ENCODE measurements at places on chromosomes 1 and 21. TPM values are rescaled to one million over a fixed set of nuclear protein-coding genes. Genes with fewer than 3 reads are reported as not detected.

Gene CFHR5
- polyA plus RNA-seq = not detected

Gene ADGRB2
- polyA plus RNA-seq = 0.52 TPM

Gene IFNLR1
- 1.7 TPM for polyA plus RNA-seq

Gene FGR
- 94.2 TPM for polyA plus RNA-seq

DNA sequence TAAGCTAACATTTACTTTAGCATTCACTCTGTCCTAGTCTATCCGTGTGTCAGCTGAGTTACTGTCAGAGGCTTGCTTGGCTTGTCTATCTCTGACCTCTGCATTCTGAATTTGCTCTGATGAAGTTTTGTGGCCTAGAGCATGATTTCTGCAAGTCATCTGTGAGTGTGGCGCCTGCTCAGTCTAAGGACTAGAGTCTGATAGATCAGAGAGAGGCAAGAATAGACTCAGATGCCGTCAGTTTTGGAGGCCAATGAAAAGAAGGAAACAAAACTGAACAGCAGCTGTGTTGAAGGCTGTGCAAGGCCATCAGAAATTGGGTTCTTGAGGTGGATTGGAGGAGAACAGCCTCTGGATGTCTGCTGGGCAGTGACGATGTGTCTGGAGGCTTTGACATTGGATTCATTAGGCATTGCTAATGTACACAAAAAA is 573.1 kb downstream of the USP25 start:
- no peak overlapping the region for H3K27ac ChIP-seq
- no peaks in the 10 kb centered on the region for H3K36me3 ChIP-seq
- DNase-seq = no peak
- no peaks in the 10 kb centered on the region for H3K27me3 ChIP-seq
- no peaks in the 10 kb centered on the region for H3K4me1 ChIP-seq
- no peak overlapping the region for H3K4me3 ChIP-seq

GRCh38 chr1:40039245-40039756 is 1.2 kb upstream of the CAP1 start:
- peak overlapping the region; percentile 100 for H3K27ac ChIP-seq
- peaks cover 17% of the 10 kb centered on the region for H3K36me3 ChIP-seq
- H3K4me3 ChIP-seq = peak overlapping the region; percentile 96
- DNase-seq = no peak

GRCh38 chr1:168319691-168320090 is 39.0 kb downstream of the TBX19 start:
- H3K36me3 ChIP-seq = no peaks in the 10 kb centered on the region
- DNase-seq = no peak
- no peaks in the 10 kb centered on the region for H3K4me1 ChIP-seq
- no peaks in the 10 kb centered on the region for H3K27me3 ChIP-seq
- no peak overlapping the region for H3K27ac ChIP-seq
- H3K4me3 ChIP-seq = no peak overlapping the region

DNA sequence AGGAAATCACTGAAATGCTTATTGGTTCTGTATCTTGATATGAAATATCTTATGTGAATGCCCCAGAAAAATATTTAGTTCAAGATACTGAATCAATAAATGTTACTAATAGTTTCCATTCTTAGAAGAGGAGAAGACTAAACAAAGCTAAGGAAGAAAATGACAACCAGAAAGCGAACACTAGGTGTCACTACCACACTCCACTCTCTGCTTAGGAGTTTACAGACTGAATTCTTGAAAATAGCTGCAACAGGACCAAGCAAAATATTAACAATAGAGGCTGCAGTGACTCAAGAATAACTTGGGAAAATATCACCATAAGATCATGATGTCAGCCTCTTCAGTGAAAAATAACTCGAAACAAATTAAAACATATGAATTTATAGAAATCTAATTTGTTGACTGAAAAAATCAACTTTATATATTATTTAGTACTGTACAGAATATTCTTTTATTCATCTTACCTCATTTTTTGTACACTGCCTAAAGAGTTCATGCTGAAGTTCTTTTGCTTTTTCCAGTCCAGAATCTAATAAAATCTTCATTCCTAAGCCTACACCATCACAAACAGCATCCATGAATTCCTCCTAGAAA is 61.6 kb downstream of the KIF14 start:
- no peak overlapping the region for H3K4me3 ChIP-seq
- DNase-seq = no peak
- H3K27ac ChIP-seq = no peak overlapping the region
- H3K27me3 ChIP-seq = no peaks in the 10 kb centered on the region
- H3K36me3 ChIP-seq = no peaks in the 10 kb centered on the region

DNA sequence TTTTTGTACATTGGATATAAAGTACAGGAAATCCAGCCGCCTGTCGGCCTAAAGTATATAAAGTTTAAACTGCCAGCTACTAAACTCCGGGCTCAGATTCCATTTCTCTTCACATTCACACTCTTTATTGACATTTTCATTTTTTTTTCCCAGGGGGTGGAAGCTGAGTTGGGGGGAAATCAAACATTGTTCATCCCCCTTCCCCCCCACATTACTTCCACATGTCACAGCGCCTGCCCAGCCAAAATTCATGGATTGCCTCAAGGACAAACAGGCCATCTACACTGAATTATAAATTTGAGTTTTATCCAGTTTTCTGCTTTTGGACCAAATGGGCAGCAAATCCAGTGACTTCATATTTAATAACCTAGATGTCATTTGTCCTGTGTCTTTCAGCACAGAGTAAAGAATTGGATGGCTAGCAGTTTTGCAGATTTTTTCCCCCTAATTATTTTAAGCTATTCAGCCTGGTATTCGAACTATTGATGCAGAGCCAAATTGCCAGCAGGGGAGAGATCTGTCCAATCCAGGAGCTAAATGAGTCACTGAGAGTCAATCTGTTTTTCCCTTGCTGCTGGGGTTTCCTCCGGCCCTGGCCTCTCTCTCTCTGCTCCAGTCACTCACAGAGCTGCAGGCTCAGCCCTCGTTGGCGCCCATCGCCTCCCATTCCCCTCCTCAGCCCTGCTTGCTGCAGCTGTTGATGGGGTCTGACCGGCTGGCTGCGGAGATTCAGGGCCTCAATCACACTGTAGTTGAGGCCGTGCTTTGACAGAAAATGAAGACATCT is 98.0 kb downstream of the LMO4 start:
- no peak overlapping the region for H3K4me3 ChIP-seq
- no peaks in the 10 kb centered on the region for H3K36me3 ChIP-seq
- no peaks in the 10 kb centered on the region for H3K27me3 ChIP-seq
- H3K4me1 ChIP-seq = no peaks in the 10 kb centered on the region
- H3K27ac ChIP-seq = no peak overlapping the region

DNA sequence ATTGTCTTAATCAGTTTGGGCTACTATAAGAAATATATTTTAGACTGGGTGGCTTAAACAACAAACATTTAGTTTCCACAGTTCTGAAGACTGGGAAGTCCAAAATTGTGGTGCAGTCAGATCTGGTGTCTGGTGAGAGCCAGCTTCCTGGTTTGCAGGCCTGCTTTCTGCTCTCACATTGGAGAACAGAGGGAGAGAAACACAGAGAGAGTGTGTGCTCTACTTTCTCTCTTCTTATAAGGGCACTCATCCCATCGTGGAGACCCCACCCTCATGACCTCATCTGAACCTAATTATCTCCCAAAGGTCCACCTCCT is 4.1 kb downstream of the LEPR start:
- DNase-seq = no peak
- H3K4me1 ChIP-seq = peaks cover 41% of the 10 kb centered on the region
- peaks cover 19% of the 10 kb centered on the region for H3K36me3 ChIP-seq
- H3K4me3 ChIP-seq = no peak overlapping the region
- H3K27ac ChIP-seq = no peak overlapping the region

DNA sequence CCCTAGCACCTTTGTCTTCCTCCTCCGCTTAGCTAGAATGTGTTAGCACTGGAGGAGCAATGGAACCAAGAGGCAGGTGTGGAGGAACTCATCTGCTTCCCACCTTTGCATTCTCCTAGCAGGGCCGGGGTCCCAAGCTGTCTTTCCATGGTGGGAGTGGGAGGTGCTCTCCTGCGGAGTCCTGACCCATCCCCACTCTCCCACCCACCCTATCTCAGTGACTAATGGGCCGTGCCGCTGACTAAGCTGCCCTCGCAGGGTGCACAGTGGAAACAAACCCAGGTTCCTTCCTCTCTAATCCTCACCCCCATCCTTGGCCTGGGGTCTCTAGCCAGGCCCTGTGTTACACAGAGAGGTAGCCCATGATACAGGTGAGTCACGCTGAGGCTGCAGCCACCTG is 177.5 kb downstream of the HIVEP3 start:
- no peak overlapping the region for H3K27ac ChIP-seq
- H3K4me3 ChIP-seq = no peak overlapping the region
- no peaks in the 10 kb centered on the region for H3K27me3 ChIP-seq
- H3K36me3 ChIP-seq = no peaks in the 10 kb centered on the region

- no peaks in the 10 kb centered on the region for H3K36me3 ChIP-seq
- no peak for DNase-seq
- H3K27me3 ChIP-seq = no peaks in the 10 kb centered on the region
- no peak overlapping the region for H3K27ac ChIP-seq
These were observed 25.3 kb upstream of the RRP15 start for GRCh38 chr1:218259800-218260199.

DNA sequence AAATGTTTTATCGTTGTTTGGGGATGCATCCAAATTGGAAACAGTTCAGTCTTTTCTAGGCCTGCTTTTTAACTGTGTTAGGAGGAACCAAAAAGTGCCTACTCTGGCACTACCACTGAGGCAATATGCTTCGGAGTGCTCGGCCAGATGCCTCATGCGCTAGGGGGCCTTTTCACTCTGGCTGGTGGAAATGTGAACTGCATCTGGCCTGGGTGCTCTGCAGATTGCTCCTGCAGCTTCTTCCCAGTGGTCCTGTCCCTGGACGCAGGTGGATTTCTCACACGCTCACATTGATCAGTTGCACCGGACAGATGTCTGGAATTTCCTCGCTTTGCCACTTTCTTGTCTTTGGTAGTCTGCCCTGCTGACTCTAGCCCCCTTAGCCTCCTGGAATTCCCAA is 330.2 kb upstream of the FMN2 start:
- H3K4me1 ChIP-seq = no peaks in the 10 kb centered on the region
- DNase-seq = no peak
- H3K4me3 ChIP-seq = no peak overlapping the region
- no peak overlapping the region for H3K27ac ChIP-seq

GRCh38 chr1:27876341-27877114 is 4.2 kb downstream of the THEMIS2 start:
- H3K27me3 ChIP-seq = no peaks in the 10 kb centered on the region
- peak overlapping the region; percentile 83 for H3K4me3 ChIP-seq
- peaks cover 94% of the 10 kb centered on the region for H3K4me1 ChIP-seq
- peak; percentile 76 for DNase-seq
- peaks cover 44% of the 10 kb centered on the region for H3K36me3 ChIP-seq
- H3K27ac ChIP-seq = peak overlapping the region; percentile 94

Gene DCST2
- 1.7 TPM for polyA plus RNA-seq

DNA sequence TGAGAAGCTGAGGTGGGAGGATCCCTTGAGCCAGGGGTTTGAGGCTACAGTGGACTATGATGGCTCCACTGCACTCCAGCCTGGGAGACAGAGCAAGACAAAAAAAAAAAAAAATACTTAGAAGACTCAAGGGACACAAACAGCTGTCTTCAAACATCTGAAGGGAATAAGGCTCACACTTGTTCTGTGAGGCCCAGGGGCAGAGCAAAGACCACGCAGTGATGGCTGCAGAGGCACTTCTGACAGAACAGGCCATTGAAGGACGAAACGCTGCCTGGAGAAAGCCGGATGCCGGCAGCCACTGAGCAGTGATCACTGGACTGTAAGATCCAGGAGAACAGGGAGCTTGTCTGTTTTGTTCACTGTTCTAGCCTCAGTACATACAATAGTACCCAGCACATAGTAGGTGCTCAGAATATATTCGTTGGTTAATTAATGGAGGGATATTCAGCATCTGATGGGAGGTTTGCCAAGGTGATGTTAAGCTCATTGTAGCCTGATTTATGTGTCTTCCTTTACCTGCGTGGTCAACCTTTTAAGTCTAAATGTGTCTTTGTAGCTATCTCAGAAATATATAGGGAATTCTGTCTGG is 12.1 kb upstream of the NDC1 start:
- peaks cover 38% of the 10 kb centered on the region for H3K36me3 ChIP-seq
- H3K4me1 ChIP-seq = no peaks in the 10 kb centered on the region
- no peak overlapping the region for H3K4me3 ChIP-seq
- no peak for DNase-seq
- no peaks in the 10 kb centered on the region for H3K27me3 ChIP-seq

DNA sequence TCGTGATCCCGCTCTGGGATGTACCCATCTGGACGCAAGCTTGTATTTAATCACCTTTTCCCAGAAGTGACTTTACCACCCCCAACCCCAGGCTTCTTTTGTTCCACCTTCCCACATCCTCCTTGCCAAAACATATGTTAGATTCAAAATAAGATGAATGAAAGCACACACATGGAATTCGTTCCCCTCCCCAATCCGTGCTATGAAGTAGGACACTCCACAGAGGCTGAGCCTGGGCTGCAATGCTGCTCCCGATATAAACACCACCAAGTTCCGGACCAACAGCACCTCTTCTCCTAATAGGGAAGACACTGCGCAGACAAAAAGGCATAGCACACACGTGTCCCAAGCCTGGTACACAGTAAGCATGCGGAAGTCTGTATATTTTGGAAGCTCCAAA is 86.1 kb downstream of the CLSTN1 start:
- H3K27ac ChIP-seq = no peak overlapping the region
- no peak overlapping the region for H3K4me3 ChIP-seq
- H3K36me3 ChIP-seq = peaks cover 5% of the 10 kb centered on the region

DNA sequence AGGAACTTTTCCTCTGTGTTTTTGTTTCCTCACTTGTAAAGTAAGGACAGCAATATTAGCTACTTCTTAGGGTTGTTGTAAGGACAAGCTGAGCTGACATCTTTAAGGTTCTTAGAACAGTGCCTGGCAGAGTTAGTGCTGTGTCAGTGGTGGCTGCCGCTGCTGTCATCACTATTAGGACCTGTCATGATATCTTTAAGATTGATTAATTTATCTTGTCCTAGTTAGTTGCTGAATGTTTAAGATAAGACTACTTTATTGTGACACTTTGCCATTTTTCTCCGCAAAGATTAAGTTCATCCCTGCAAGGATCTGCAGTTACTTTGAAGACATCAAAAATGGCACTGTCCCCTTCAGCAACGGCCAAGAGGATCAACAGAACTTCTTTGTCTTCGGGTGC is 40.1 kb upstream of the GPR88 start:
- DNase-seq = no peak
- no peaks in the 10 kb centered on the region for H3K4me1 ChIP-seq
- no peak overlapping the region for H3K4me3 ChIP-seq
- no peak overlapping the region for H3K27ac ChIP-seq
- H3K36me3 ChIP-seq = peaks cover 87% of the 10 kb centered on the region

GRCh38 chr1:226438007-226438406 is 30.1 kb upstream of the PARP1 start:
- H3K27ac ChIP-seq = no peak overlapping the region
- no peaks in the 10 kb centered on the region for H3K4me1 ChIP-seq
- no peak overlapping the region for H3K4me3 ChIP-seq
- no peaks in the 10 kb centered on the region for H3K36me3 ChIP-seq

GRCh38 chr21:45135122-45135521 is 60.7 kb downstream of the ADARB1 start:
- no peak overlapping the region for H3K27ac ChIP-seq
- peaks cover 17% of the 10 kb centered on the region for H3K36me3 ChIP-seq
- DNase-seq = no peak
- peaks cover 46% of the 10 kb centered on the region for H3K4me1 ChIP-seq

Gene COA7
- polyA plus RNA-seq = 5.6 TPM
